ENCODE measurements at places on chromosomes 5 and 9.

GRCh38 chr5:80248378-80248777, 7.5 kb downstream of the SERINC5 start:
- DNase-seq = no peak

GRCh38 chr9:14192556-14192955, 121.4 kb downstream of the NFIB start:
- no peak for DNase-seq

DNA sequence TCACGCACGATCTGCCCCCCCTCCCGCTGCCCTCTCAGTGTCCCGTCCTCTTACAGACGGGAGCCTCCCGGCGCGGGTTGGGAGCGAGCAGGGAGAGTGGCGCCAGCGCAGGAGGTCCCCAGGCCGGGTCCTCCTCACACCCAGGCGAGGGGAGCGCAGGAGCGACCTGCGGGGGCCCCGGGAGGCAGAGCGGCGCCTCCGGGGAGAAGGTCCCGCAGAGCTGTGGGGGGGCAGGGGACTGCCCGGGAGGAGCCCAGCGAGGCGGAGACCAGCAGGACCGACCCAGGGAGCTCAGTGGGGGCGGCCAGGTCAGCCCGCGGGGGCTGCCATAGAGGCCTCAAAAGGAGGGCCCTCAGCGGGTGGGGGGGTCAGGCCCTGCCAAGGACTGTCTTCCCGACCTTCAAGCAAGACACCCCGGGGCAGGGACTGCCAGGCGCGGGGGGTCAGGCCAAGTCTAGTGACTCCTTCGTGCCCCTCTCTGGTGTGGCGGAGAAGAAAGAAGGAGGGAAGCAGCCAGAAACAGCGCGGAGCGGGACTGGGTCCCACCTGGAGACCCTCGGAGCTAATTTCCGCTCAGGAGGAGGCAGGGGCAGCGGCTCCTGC, 123.3 kb upstream of the ERCC6L2 start:
- DNase-seq = no peak

DNA sequence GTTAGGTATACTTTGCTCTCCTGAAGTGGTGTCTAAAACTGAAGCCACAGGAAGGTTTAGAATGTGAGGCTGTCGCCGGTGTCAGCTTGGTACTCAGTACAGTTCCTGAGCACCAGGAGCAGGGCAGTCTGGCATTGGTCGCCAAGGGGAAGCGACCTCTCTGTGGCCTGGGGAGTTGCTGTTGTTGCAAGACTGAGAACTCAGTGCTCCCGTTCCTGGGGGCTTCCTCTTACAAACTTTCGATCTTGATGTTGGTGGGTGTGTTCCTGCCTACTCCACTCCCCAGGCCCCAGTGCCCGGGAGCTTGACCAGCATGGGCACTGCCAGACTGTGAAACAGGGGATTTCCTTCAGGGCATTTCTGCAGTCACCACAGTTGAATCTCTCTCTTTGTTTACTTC, 52.4 kb upstream of the PPARGC1B start:
- DNase-seq = no peak

DNA sequence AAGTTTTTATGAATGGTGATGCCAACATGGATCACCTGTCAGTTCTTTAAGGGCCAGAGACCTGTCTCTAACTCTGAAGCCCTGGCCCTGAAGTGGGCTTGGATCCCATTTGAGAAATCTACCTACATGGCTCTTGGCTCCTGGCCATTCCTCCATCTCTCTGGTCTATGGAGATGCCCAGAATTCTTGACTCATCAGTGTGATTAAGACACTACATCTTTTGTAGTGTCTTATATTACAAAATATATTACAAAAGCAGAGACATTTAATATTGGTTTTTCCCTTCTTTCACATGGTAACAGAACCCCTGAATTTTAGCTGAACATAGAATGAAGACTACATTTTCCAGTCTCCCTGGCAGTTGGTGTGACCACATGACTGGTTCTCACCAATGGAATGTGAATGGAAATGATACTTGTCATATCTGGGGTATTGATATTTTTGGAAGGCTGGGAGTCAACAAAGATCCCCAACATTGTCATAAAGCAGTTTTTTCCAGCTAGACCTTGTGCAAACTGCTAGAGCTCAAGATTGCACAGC, 198.3 kb downstream of the SREK1 start:
- DNase-seq = no peak

GRCh38 chr5:14181299-14181968, 38.3 kb downstream of the TRIO start:
- no peak for DNase-seq

Measured in stimulated activated CD8-positive, alpha-beta memory T cell treated with anti-CD3 and anti-CD28 coated beads, Interleukin-4, amount 100 ng/mL, for 4 hours (primary cell).